Left ventricle myocardium inferior (tissue), 1 donor: ENCODE measurements at places on chromosomes 3 and 15.
A peak's percentile ranks its signal among the peaks of the same experiment; 100 is the strongest.

DNA sequence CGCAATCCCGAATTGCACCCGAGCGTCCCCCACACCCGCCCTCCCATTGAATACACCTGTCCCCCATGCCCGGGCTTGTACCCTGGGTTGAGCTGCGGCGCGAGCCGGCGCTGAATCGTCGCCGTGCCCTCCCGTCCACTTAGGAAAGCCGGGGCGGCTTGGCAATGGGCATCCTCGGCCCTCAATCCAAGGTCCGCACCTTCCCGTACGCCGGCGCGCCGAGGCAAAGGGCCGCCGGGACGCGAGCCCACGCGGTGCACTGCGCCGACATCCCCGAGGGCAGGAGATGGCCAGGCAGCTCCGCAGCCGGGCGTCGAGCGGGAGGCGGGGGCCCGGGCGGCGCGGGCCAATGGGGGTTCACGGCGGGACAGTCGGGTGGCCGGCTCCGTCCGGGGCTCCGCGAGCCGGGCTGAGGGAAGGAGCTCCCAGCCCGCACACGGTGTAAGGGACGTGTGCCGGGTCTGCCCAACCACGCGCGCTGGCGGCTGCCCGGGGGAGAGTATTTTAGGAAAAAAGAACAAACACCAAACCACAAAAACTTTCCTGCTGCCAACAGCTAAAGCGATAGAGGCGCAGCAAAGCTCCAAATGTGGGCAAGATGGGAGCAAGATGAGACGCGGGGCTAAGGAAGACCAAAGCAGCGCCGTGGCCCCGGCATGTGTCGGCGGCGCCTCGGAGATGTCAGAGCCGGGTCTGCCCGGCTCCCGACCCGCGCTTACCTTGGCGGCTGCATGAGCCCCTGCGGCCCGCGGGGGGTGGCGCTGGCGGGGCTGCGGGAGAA, 621 bp downstream of the RGMA start:
- peak; percentile 45 for DNase-seq
- H3K27me3 ChIP-seq, result peaks cover 51% of the 10 kb centered on the region
- peak overlapping the region; percentile 91 for H3K27ac ChIP-seq

GRCh38 chr3:127203024-127203423, 10.1 kb downstream of the PRR23E start:
- no peaks in the 10 kb centered on the region for H3K4me1 ChIP-seq
- H3K27ac ChIP-seq, result no peak overlapping the region
- H3K27me3 ChIP-seq, result peaks cover 53% of the 10 kb centered on the region
- no peaks in the 10 kb centered on the region for H3K36me3 ChIP-seq
- DNase-seq, result no peak

- no peak for DNase-seq
- no peaks in the 10 kb centered on the region for H3K27me3 ChIP-seq
- peaks cover 98% of the 10 kb centered on the region for H3K4me1 ChIP-seq
- H3K4me3 ChIP-seq, result no peak overlapping the region
- peaks cover 47% of the 10 kb centered on the region for H3K36me3 ChIP-seq
These were observed 54.3 kb downstream of the LMCD1 start for GRCh38 chr3:8555725-8556472.

GRCh38 chr3:188157971-188158370, 4.0 kb downstream of the LPP start:
- DNase-seq, result no peak
- no peaks in the 10 kb centered on the region for H3K27me3 ChIP-seq
- H3K4me1 ChIP-seq, result peaks cover 100% of the 10 kb centered on the region
- H3K4me3 ChIP-seq, result no peak overlapping the region
- H3K36me3 ChIP-seq, result no peaks in the 10 kb centered on the region

DNA sequence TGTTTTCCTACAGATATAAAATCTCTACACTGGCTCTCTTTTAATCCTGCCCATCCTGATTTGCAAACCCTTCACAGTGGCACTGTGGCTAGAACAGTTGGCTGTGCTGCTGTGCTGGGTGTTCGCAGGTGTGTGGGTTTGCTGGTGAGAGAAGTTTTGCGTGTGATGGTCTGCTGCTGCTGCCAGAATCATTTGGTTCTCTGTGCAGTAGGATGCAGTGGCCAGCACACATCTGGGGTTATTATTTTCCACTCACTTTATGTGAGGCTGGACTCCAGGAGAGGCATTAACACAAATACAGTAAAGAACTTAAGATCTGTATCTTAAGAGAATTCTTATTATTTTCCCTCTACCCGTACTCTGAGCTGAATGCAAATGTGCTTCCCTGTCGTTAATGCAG, 16.0 kb upstream of the PSMD6 start:
- H3K36me3 ChIP-seq, result no peaks in the 10 kb centered on the region
- H3K27me3 ChIP-seq, result peaks cover 8% of the 10 kb centered on the region
- DNase-seq, result no peak
- H3K4me3 ChIP-seq, result no peak overlapping the region
- H3K27ac ChIP-seq, result no peak overlapping the region

GRCh38 chr3:160928183-160928726, 172.2 kb downstream of the PPM1L start:
- no peak overlapping the region for H3K27ac ChIP-seq
- peaks cover 50% of the 10 kb centered on the region for H3K4me1 ChIP-seq
- no peak for DNase-seq
- H3K4me3 ChIP-seq, result no peak overlapping the region
- H3K36me3 ChIP-seq, result no peaks in the 10 kb centered on the region

DNA sequence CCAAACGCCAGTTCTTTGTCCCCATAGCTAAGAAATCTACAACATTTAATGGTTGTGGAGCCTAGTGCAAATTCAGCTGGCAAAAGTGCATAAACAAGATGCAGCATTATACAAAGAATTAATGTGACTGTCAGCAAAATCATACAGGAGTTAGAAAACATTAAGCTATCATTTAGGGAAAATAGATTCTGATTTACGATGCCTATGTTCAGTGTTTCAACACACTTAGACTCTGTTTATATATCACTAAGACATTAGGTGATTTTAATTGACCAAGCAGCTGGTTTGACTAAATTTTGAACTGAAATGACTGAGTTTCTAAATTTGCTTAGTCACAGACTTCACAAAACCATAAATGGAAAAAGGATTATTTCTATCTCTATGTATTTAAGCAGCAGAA, 1076.8 kb downstream of the TBL1XR1 start:
- no peak for DNase-seq
- H3K4me3 ChIP-seq, result no peak overlapping the region
- H3K4me1 ChIP-seq, result no peaks in the 10 kb centered on the region
- no peak overlapping the region for H3K27ac ChIP-seq
- H3K36me3 ChIP-seq, result no peaks in the 10 kb centered on the region
